ENCODE measurements at places on chromosomes 2 and 18. TPM values are rescaled to one million over a fixed set of nuclear protein-coding genes. Genes with fewer than 3 reads are reported as not detected.
A peak's percentile ranks its signal among the peaks of the same experiment; 100 is the strongest.

- no peak for DNase-seq
These were observed 24.8 kb upstream of the GNAL start for GRCh38 chr18:11664286-11664685.

DNA sequence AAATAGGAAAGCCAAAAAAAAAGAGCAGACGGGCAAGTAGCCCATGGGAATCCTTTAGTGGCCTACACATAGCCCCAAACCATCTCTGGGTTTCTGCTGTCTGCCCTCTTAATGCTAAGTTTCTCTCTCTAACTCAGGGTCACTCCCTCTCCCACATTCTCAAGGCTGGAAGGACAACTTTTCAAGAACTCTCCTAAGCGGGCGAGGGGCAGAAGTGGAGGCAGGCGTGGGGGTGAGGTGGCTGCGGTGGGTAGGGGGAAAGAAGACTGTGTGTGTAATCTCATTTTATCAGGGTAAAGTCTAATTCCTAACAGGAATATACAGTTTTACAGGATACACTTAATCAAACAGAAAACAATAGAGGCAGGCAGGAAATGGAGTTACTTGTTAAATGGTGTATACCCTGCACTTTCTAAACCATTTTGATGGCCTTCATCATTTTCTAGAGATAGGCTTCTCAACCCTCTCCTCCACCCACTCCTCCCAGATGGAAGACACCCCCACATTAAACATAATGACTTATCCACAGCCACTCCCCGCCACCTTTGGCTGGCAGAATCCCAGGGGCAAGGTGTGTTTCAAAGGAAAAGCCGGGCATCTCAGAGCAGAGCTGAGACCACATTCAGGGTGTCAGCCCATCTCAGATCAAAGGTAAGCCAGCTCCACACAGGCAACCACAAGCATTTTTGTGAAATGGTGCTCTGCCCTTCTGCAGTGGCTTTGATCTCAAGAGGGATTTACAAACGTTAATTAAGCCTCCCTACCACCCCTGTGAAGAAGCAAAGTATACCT, 6.8 kb downstream of the SMAD7 start:
- DNase-seq = no peak

GRCh38 chr18:27752944-27753343, 424.0 kb downstream of the CDH2 start:
- DNase-seq = no peak

DNA sequence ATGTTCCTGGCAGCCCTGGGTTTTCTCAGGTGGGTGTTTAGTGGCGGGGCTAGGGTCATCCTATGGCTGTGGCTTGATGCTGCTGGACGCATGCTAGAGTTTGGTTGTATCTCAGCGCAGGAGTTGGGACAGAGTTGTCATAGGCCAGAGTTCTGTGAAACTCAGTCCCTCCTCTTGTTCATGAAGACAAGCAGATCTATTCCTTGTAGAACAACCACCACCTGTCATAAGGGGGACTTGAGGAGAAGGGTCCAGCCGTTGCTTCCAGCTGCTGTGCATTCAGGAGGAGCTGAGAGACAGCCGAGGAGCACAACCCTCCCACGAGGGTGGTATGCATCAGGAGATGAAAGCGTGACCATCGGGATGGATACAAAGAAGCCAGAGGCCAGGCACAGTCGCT, 26.4 kb downstream of the DCDC2C start:
- DNase-seq = no peak

- DNase-seq = peak; percentile 46
These were observed 218.1 kb downstream of the WDR7 start for GRCh38 chr18:56869189-56869777.

DNA sequence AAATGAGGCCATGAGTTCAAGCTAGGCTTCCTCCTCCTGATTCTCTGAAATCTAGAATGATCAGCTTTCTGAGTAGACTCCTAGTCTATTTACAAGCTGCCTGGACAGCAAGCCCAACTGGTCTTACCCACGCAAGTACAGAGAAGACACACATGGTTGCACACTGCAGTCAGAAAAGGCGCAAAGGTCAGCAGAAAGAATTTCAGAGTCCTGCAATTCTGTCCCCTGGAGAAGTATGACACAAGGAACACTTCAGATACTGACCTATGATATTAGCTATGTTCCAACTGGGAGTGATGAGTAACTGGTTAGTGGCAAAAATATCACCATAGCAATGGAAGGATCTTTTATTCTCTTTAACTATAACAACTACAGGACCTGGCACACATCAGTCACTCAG, 336.1 kb upstream of the PKDCC start:
- DNase-seq = no peak

DNA sequence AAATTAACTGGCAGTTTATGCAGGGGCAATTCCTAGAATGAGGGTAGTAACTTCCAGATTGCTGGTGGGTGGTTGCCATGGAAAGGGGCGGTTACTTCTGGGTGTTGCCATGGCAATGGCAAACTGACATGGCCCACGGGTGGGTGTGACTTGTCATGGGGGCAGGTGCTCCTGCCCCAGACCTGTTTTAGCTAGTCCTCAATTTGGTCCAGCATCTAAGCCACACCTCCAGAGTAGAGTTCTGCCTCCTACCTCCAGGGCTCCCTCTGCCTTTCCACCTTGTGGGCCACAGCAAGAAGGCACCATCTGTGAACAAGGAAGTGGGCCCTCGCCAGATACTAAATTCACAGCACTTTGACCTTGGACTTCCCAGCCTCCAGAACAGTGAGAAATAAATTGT, 148.7 kb downstream of the TFCP2L1 start:
- no peak for DNase-seq

DNA sequence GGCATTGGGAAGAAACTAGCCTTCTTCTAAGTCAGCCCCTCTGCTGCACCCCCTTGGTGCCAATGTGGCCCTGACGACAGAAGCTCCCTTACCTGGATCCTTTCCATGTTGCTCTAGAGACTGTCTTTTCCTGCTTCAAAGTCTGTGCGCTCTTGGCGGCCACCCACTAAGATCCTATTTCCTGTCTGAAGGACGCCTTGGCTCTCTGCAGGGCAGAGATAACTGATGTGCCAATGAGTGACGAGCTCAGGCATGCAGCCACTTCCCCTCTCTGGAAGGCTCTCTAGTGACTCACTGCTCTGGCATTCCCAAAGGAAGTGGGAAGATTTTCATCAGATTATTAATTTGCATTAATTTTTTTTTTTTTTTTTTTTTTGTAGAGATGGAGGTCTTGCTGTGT, 273.5 kb downstream of the CDH20 start:
- no peak for DNase-seq

GRCh38 chr2:114265261-114265660, 177.2 kb upstream of the DPP10 start:
- no peak for DNase-seq

Gene UGT1A5
- total RNA-seq = not detected

Gene DES
- not detected for total RNA-seq

All from B cell (primary cell).